ENCODE measurements at places on chromosomes 3 and 15. TPM values are rescaled to one million over a fixed set of nuclear protein-coding genes. Genes with fewer than 3 reads are reported as not detected.

GRCh38 chr3:129599607-129600006 is 6.9 kb downstream of the PLXND1 start:
- peak overlapping the region; percentile 96 for H3K27ac ChIP-seq
- H3K27me3 ChIP-seq: no peaks in the 10 kb centered on the region
- peak overlapping the region; percentile 20 for H3K4me3 ChIP-seq

GRCh38 chr3:186025161-186025560 is 83.7 kb downstream of the ETV5 start:
- H3K4me3 ChIP-seq: no peak overlapping the region
- peaks cover 21% of the 10 kb centered on the region for H3K27me3 ChIP-seq
- H3K4me1 ChIP-seq: peaks cover 19% of the 10 kb centered on the region
- peak; percentile 26 for DNase-seq

GRCh38 chr3:120636795-120637401 is 40.8 kb downstream of the NDUFB4 start:
- no peak overlapping the region for H3K27ac ChIP-seq
- H3K4me3 ChIP-seq: no peak overlapping the region
- H3K36me3 ChIP-seq: no peaks in the 10 kb centered on the region

Gene FBXO40
- total RNA-seq: not detected

Gene DISP2
- 0.36 TPM for total RNA-seq
